ENCODE measurements at places on chromosomes 13 and 19.
A peak's percentile ranks its signal among the peaks of the same experiment; 100 is the strongest.

DNA sequence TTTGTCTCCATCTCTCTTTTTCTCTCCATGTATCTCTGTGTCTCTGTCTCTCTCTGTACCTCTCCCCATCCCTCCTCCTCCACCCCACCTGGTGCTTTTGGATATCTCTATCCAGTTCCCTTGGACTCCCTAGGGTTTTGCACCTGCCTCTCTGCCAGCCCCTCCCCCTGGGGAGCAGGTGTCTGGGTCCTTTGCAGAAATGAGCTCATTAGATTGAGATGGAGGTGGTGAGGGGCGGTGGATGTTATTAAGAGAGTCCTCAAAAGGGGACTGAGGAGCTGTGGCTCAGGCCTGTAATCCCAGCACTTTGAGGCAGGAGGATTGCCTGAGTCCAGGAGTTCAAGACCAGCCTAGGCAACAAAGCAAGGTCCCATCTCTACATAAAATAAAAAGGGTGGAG is 2.1 kb downstream of the KCNN4 start:
- DNase-seq = no peak

DNA sequence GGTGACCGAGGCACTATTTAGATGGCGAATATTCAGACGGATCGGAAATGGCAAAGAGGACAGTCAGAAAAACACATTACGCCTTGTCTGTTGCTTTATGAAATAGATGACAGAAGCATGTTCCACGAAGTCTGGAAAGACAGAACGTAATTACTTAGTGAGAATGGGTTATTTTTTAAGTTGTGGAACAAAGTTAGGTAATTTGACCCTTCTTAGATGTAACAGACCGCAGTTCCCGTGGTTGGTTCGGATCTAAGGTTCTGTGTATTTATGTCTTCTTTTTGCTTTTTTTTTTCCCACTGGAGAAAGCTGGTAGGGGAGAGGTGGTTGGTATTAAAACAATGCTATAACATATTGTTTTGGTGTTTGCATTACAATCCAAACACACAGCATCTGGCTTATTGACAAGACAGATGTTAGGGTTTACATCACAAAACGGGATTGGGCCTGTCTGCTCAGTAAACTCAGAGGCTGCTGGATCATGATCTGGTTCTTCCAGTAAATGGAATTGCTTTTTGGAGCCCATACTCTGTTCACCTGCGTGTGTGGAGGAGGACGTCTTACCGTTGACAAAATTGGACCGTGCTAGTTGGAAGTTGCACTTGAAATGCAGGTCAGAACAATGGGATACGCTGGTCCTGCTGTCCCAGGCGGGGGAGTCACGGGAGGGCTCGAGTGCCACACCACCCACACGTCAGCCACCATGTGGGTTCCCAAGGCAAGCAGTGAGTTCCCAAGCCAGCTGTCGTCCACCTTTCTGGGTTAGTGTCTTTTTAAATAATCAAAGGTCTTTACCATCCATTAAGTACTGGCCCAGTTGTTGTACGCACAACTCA is 13.8 kb downstream of the ATP11A start:
- DNase-seq = no peak

DNA sequence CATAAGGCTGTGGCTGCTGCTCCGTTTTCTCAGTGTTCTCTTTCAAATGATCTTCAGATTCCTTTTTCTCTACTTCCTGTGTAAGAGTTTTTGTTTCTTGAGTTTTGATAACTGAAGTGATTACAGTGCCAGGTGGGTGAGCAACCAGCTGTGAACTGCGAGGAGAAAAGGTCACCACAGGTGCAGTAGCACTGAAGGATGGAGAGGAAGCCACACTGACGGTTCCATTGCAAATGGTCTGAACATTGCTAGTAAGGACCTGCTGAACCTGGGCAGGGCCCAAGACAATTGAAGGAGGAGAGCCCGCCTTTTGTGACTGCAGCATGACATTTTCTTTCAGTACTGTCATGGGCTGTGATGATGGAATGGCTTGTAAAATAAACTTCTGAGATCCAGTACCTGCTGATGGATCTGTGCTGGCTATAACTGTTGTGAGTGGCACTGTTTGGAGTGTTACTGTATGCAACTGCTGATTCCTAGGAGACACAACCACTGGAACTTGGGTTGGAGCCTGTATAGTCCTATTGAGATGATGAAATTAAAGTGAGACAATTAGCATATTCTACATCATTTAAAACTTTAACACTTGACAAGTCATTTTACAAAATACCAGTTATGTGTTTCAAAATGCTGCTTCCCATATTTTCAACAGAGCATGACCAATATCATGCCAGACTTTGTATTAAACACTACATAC is 85.5 kb downstream of the ELF1 start:
- DNase-seq = no peak

GRCh38 chr13:22141716-22142115 is 470.8 kb downstream of the FGF9 start:
- DNase-seq = no peak

- no peak for DNase-seq
Measured at GRCh38 chr13:110798081-110798994, 84.8 kb downstream of the ING1 start.

DNA sequence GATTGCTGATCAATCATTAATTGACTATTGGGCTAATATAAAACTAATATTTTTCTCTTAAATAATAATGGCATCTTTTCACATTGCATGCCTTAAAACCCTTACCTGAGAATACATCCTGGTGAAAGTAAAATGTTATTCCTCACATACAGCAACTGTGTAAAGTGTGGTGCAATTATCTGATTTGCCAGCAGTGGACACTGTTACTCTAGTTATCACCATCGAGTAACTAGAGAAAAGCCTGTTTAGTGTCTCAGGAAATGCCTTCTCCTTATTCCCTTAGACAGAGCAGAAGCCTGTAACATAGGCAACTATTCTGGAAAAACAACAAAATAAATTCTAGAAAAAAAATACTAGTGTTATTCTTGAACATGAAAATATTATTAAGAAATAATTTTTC is 459.8 kb downstream of the FGF14 start:
- peak; percentile 54 for DNase-seq

DNA sequence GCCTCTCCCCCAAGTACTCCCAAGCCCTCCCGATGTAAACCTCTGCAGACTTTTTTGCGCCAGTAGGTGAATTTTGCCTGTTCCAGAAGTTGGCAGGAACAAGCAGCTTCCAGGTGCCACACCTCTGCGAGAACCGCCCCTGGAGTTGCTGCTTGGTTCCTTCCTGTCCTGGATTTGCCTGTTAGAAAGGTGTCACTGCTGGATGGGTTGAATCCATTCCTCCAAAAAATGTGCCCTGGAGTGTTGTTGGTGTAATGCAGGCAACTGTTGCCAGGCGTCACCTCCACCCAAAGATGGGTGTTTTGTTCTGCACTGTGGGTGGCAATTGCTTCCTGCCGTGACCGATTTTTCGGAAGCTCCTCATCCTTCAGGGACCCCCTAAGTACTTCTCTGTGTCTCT is 5.7 kb downstream of the PGPEP1 start:
- no peak for DNase-seq

- DNase-seq = no peak
Measured at GRCh38 chr13:71799324-71799723, 67.7 kb downstream of the DACH1 start.

GRCh38 chr19:45615795-45616703 is 14.0 kb upstream of the GPR4 start:
- peak; percentile 98 for DNase-seq

DNA sequence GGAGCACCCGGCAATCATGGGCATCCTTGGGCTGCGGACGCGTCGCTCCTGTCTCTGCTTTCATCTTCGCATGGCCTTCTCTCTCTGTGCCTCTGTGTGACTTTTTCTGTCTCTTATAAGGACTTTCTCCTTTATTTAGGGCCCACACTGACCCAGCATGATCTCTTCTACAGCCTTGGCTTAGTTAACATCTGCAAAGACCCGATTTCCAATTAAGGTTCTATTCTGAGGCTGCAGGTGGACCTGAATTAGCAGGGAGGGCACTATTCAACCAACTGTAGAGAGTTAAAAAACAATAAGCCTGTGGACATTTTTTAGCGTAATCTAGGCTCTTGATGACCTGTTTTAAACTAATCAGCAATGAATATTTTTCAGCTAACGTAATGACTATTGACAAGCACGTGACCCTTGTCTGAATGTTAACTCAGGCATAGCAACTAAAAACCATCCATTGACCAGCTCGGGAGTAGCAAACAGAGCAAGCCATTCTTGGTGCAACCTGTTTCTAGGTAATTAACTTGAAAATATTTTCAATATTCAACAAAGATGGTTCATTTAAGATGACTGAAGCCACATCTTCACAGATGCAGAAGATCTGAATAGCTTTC is 15.2 kb downstream of the F10 start:
- no peak for DNase-seq

DNA sequence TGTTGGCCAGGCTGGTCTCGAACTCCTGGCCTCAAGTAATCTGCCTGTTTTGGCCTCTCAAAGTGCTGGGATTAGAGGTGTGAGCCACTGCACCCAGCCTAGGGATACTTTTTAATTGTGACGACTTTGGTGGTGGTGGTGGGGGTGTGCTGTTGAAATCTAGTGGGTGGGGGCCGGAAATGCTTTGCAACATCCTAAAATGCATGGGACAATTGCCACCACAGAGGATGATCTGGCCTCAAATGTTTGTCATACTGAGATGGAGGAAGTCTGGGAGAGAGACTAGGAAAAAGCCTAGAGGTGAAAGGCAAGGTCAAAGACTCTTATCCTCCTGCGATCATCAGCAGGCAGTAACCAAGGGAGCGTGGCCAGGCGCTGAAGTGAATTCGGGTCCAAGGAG is 1.4 kb downstream of the NWD1 start:
- no peak for DNase-seq

DNA sequence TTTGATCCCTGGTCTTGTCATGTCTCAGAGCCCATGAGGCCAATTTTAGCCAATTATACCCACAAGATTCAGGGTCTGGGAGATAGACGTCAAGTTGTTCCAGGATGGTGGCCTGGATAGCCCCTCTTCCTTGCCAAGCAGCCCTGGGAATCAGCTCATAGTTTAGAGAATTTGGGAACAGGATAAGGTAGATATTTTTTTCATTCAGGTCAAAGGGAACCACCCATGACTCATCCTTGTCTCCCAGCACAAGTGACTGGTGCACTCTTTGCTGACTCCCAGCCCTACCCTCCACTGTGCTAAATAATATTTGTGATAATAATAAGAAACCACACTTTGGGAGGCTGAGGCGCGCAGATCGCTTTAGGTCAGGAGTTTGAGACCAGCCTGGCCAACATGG is 17.1 kb upstream of the S1PR4 start:
- no peak for DNase-seq

DNA sequence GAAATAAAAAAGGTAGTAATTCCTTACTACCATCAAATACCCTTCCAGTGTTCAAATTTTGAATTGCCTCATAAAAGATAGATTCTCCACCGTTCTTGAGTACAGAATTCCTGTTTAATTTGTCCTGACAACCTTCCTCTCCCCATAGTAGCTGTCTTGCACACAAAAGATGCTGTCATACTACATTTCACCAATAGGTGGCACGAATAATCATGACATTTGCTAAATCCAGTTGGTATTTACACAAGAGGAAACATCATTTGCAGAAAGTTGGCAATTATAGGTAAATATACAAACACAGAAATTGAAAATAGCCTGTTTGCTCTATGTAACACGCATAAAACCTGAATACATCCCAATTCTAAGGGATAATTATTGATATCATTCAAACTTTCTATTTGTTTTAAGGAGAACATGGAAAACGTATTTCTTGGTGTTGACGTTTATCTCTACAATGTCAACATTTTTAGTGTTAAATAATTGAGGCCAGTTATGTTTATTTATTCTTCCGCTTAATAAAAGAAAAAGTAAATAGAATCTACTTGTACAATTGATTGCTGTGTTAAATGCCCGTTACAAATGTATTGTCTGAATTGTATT is 58.3 kb upstream of the CLDN10 start:
- DNase-seq = peak; percentile 52

- peak; percentile 57 for DNase-seq
Measured at GRCh38 chr13:93227280-93227877, 772 bp downstream of the GPC6 start.

All from endothelial cell (in vitro differentiated cells).